ENCODE measurements at places on chromosomes 7 and 10.

- DNase-seq, result peak; percentile 99
Observed at GRCh38 chr7:101138213-101138870, 11.4 kb downstream of the SERPINE1 start.

- DNase-seq, result no peak
Observed at GRCh38 chr7:36787933-36788378, 63.7 kb upstream of the AOAH start.

DNA sequence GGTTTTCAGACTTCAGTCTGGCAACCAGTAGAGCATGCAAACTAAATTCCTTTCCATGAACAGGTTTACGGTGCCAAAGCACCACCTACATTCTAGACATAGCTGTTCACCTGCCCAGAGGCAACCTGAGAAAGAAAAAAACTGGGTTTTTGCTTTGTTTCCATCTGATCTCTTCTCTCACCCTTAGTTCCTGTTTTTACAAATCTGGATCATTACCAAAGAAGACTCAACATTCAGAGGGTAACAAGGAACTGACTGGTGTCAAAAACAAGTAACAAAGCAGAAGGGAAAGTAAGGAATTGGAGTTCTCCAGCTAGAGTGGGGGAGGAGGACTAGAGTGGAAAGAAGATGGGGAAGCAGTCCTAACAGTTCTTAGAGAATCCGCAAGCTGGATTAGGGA is 36.4 kb downstream of the CPVL start:
- no peak for DNase-seq

GRCh38 chr7:20165146-20165510 is 52.1 kb downstream of the MACC1 start:
- no peak for DNase-seq

DNA sequence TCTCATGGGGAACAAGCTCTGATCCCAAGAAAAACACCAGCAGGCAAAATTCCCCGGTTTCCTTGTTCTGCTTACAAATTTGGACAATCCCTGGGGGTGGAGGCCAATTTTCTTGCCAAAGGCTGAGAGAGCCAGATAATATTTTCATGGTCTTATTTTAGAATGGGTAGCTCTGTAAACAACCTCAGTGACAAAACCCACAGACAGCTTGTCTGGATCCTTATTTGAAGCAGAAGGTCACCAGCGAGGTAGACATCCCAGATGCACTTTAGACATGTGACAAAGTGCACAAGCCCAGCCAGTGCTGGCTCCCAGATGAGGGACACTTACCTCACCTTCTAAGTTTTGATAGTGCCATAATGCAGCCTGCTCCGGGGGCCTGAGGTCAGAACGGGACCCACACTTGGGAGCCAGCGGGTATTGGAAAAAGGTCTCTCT is 102.6 kb upstream of the DDC start:
- DNase-seq, result no peak

DNA sequence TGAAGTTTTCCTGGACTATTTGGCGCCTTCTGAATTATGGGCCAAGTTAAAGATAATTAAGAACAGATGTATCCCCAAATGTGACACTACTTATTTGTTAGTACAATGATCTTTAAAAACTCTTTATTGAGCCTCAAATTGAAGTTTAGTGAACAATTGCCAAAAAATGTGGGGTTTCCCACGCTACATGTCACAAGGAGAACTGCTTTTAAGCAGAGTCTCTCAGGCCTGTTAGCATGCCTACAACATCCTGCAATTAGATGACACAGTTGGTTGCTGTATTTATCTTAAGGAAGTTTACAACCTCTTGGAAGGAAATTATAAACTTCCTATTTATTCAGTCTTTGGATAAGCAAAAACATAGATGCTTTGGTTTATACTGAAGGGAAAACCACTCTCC is 733.0 kb downstream of the TNS3 start:
- DNase-seq, result no peak

DNA sequence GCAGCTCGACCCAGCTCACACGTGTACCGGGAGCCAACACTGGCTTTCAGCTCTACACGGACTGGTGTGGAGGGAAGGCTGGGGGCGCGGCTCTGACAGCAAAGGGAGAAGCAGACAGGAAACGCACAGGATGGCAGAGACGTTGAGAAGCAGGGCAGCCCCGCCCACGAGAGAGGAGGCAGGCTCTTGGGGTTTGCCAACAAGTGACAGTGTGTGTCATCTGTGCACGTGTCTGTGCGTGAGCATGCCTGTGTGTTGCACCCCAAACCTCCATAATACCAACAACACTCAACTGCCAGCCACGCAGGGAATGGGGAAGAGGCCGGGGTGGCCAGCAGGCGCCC is 64.4 kb upstream of the PDGFA start:
- no peak for DNase-seq

DNA sequence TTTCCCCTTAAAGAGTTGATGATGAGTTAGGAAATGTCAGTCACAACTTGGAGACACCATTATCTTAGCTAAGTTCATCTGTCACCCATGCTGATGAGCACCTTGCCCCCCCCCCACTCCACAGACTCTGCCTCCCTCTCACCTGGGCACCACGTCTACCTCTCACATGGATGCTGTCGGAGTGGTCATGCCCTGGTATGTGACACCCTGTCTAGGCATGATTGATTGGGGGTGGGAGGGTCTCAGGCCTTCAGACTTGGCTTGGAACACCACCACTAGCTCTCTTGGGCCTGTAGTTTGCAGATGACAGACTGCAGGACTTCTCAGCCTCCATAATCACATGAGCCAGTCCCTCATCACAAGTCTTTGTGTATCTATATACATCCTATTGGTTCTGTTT is 78.0 kb downstream of the WDR37 start:
- DNase-seq, result no peak

- DNase-seq, result no peak
Observed at GRCh38 chr7:151469281-151469680, 29.3 kb upstream of the CRYGN start.

DNA sequence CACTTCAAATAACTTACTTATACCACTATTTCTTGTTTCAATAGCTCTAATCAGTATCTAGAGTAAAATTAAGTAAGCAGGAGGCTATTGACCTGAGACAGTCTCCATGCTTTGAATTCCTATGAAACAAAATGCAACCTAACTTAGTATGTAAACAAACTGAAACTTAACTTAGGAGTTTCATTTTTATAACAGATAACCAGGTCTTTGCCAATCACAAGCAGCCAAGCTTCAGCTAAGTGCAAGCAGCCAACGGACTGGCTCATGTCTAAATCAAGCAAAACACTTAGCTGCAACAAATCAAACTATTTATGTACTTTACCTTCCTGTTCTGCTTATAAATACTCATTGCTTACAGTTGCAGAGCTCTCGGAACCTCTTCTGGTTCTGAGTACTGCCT is 4.4 kb upstream of the GSTK1 start:
- no peak for DNase-seq

GRCh38 chr10:70052462-70053217 is at the start of gene MACROH2A2:
TSS of gene MACROH2A2 (plus strand) at chr10:70052846. CDS start at chr10:70075659, 22,813 bp downstream.
- DNase-seq, result no peak

GRCh38 chr10:49083261-49083660 is 32.1 kb downstream of the VSTM4 start:
- DNase-seq, result no peak

- DNase-seq, result no peak
Observed at GRCh38 chr10:105650306-105650705, 1009.2 kb downstream of the SORCS3 start.

DNA sequence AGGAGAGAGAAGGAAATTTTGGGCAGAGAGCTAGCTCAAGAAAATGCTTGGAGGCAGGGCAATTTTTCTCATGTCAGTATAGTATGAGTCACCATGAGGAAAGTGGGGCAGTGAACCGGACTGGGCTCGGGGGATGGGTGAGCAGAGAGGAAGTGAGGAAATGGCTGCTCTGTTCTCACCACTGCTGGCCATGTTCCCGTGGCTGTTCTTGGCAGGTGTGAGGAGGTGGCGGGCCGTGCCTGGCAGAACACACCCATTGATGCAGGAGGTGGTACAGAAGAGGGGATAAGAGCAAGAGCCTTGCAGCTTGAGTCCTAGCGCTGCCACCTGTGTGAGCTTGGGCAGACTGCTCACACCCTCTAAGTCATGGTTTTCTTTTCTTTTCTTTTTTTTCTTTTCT is 304.4 kb upstream of the LYZL1 start:
- DNase-seq, result peak; percentile 80

- DNase-seq, result no peak
Observed at GRCh38 chr10:91198781-91199180, 21.7 kb upstream of the PCGF5 start.

GRCh38 chr10:29950391-29950790 is 109.0 kb downstream of the JCAD start:
- DNase-seq, result no peak

- DNase-seq, result peak; percentile 57
Observed at GRCh38 chr10:63083904-63084689, 49.0 kb upstream of the NRBF2 start.

GRCh38 chr10:102413053-102413705 is 5.4 kb downstream of the PSD start:
- DNase-seq, result no peak
